ENCODE measurements at places on chromosomes 11 and 22.

- DNase-seq = no peak
Observed at GRCh38 chr11:116426761-116427160, 346.0 kb downstream of the BUD13 start.

- no peak for DNase-seq
Observed at GRCh38 chr11:67013511-67014045, 9.4 kb upstream of the SYT12 start.

GRCh38 chr11:77418155-77418970 lies 55.5 kb downstream of the PAK1 start:
- DNase-seq = no peak

- no peak for DNase-seq
Observed at GRCh38 chr11:12725863-12726682, 51.9 kb downstream of the TEAD1 start.

DNA sequence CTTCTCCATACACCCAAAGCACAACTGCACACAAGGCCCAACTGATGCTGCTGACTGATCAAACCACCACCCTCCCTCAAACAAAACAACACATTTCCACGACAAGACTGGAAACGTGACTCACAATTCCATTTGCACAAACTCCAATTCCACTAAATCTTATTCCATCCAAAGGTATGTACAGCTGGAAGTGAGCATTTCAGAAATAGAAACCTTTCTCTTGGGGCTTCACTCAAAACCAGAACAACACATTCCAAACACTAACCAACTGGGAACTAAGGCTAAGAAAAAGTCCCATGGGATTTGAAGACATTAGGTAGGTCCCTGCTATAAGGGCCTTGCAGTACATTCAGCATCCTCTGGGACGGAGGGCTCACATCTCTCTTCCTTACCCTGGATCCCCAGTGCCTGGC lies 19.6 kb downstream of the MORC2 start:
- no peak for DNase-seq

DNA sequence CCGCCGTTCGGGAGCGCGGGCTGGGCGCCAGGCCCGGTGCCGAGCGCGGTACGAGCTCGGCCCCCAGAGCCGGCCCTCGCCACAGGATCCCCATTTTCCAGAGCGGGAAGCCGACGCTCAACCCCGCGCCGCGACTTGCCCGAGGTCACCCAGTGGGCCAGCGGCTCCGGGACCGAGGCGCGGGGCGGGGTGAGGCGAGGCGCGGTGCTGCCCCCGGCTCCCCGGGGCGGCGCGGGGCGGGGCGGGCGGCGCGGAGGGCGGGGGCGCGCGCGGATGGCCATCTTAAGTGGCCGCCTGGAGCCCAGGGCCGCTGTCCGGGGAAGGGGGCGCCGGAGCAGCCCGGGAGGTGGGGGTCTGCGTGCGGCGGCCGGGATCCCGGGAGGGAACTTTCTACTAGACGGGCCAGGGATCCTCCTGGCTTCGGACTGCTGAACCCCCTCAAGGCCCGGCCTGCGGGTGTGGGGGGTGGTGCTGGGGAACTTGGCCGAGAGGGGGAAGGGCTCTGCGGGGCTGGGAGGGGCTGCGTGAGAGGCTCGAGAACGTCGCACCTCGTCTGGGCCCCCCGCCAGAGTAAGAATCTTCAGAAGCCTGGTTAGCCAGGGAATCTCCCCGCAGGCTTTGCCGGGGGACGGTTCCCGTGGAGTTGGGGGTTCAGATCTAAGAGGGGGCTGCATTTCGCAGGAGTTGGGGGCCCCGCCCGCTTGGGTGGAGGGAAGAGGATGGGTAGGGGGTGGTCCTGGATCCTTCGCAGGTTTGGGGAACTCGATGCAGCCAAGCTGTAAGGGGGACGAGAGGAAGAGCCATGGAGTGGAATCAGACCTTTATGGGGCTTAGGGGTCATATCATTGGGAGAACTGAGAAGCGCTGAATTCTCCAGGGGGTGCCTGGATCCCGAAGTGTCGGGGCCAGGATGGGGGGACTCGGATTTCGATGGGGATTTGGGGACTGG lies 678 bp upstream of the INPPL1 start:
- DNase-seq = no peak

- DNase-seq = no peak
Observed at GRCh38 chr22:37482244-37482643, 3.9 kb downstream of the MFNG start.
